ENCODE measurements at places on chromosomes 6 and 20.

DNA sequence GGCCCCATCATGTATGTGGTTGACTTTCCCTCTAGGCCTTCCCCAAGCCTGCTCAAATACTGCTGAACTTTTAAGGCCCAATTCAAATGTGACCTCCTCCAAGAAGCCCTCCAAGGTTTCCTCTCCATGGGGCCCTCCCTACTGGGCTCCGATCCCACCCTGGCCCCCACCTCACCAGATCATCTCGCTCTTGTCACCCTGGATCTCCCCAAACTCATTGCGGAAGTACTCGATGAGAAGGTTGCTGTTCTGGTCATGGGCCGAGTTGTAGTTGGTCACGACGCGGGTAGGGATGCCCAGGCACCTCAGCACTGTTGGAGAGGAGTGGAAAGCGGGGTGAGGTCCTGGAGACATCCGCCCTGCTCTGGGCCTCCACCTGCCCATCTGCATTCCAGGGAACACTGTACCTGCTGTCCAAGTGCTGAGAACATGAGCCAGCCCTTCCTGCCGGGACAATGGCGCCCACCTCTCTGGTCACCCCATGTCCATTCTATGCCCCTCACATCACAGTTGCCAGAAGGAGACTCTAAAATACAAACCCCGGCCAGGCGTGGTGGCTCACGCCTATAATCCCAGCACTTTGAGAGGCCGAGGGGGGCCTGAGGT lies 23.1 kb downstream of the TGM2 start:
- no peak for DNase-seq

- no peak for DNase-seq
Measured at GRCh38 chr20:58223358-58223941, 5.0 kb downstream of the ANKRD60 start.

DNA sequence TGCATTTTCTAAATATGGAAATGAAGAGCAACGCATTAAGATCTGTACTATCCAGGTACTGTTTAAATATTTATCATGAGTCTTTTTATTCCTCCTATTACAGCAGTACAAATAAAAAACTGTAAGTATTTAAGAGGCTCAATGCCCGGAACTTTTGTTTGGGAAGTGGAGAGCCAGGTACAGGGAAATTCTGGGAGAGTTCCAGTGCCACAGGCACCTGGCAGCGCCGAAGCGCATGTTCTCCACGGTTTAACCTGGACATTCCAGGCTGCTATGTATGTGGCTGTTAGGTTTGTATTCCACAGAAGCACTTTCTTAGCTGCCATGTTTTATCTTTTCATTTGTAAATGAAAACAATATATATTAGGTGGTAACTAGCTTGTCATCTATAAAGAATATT lies 81.7 kb downstream of the PREP start:
- no peak for DNase-seq

DNA sequence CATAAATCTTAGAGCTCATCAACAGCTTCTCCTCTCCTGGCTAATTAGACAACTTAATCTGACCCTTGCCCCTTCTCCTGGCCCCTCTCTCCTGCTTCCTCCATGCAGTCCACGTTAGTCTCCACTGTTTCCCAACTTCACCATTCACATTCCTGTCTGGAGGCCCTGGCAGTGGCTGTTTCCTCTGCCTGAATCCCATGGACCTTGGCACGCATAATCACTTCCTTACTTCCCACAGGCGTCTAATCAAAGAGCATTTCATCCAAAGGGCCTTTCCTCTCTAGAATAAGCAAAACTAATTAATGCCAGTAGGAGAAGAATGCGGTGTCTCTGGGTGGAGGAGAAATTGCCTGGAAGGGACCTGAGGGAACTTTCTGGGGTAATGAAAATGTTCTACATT lies 16.4 kb upstream of the XRN2 start:
- DNase-seq = no peak

- no peak for DNase-seq
Measured at GRCh38 chr20:8803065-8803464, 265.8 kb upstream of the PLCB4 start.

DNA sequence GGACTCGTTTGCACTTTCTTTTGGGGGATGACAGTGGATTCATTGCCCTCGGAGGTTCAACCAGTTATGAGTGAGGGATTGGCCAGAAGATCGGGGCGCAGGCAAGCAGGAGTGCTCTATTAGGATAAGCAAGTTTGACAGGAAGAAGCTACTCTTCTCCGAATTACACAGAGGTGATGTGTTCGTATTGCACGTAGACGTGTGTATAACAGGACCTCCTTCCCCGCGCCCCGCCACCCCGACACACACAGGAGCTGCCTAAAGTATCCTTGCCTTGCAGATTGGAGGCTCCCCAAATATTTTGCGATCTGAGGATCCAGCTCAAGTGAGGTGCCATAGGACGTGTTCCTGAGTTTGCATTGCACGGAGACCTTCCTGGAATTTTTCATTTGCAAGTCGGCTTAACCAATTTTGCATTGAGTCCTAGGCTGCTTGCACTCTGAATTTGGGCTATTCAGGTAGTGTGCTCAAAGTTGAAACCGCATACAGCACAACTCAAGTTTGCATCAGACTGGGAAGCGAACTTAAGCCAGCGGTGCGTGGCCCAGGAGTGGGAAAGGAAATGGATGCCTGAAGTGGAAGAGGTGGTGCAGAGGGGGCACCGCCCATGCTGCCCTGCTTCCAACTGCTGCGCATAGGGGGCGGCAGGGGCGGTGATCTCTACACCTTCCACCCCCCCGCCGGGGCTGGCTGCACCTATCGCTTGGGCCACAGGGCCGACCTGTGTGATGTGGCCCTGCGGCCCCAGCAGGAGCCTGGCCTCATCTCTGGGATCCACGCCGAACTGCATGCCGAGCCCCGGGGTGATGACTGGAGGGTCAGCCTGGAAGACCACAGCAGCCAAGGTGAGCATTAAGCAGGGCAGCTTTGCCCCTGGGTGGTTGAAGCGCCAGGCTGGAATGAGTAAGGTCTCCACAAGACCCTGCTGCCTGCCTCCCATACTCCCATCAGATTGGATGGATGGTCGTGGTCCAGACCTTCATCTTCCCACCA lies 770 bp downstream of the TCF19 start:
- peak; percentile 2 for DNase-seq

- no peak for DNase-seq
Measured at GRCh38 chr20:41275301-41275731, 42.2 kb downstream of the ZHX3 start.

DNA sequence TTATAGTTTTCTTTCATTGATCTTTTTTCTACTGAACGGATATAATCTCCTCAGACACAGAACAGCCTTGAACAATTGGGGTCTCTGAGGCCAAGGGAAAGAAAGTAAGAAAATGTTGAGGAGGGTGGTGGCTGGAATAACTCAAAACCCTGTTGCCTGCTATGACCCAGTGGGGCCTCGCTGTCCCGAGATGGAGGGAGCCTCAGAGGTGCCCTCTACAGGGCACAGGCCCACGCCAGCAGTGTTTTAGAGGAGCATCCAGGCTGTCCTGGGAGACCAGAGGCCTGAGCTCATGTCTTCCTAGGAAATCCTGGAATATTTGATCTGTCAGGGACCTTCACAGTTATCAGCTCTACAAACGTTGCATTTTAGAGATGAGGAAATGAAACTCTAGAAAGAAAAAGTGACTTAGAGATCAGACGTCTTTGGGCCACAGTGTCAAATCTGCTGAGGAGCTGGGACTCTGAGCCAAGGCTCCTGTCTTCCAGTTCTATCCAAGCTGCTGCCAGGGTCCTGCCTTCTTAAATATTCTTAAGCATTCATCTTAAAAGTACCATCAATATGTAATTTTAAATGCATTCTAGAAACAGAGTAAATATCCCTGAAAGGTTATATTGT lies 26.3 kb downstream of the ALDH5A1 start:
- no peak for DNase-seq

- DNase-seq = no peak
Measured at GRCh38 chr20:22801528-22801927, 217.2 kb upstream of the FOXA2 start.

- no peak for DNase-seq
Measured at GRCh38 chr6:159978291-159979135, 9.6 kb downstream of the IGF2R start.

GRCh38 chr6:43878823-43879495 lies 108.9 kb downstream of the VEGFA start:
- DNase-seq = no peak

DNA sequence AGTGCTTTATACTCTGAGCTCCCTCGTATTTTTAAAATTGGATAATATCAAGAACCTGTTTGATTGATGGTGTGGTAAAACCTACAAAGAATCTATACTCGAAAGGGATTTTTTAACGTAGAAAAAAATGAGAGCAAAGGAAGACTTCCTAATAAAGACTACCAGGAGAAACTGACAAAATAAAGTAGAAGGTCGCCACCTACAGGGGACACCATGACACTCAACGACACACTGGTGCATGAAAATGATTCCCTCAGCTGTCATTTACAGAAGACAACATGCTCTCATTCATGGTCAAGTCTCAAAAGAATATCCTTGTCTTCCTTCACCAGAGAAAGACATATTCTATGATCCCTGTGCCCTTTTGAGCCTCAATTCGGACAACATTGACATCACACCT lies 10.1 kb upstream of the NHSL1 start:
- peak; percentile 2 for DNase-seq

GRCh38 chr20:37379967-37380828 lies 34.3 kb downstream of the SRC start:
- no peak for DNase-seq

DNA sequence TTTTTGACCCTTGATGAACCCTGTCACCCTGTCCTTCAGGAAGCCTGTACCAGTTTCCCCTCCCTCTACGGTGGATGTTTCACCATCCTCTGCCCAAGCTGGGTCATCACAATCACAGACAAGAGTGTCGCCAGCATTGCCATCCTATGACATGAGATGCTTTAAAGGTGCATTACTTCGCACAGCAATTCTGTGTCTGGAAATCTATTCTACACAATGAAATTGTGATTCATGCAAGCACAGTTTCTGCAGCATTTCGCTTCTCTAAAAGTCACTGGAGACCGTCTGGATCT lies 2.5 kb upstream of the ULBP2 start:
- no peak for DNase-seq

Data from activated CD4-positive, alpha-beta T cell treated with anti-CD3 and anti-CD28 coated beads for 24 hours (primary cell).